ENCODE measurements at places on chromosomes 2 and 18. TPM values are rescaled to one million over a fixed set of nuclear protein-coding genes. Genes with fewer than 3 reads are reported as not detected.
A peak's percentile ranks its signal among the peaks of the same experiment; 100 is the strongest.

DNA sequence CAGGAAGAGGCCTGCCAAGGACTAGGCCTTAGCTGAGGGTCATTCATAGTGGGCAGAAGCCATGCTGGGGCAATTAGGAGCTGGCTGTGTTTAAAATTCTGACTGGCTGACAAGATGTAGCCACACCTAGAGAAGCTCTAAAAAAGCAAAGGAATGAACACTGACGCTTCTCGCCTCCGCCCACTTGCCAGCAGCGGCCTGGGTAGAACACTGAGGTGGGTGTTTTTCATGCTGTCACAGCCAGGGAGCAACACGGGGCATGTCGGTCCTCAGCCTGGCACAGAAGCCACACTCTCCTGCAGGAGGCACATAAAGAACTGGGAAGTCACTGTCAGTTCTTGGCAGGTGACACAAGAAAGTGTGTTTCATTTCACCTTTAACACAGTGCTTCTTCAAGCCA lies 10.4 kb downstream of the CHST10 start:
- peaks cover 2% of the 10 kb centered on the region for H3K27me3 ChIP-seq
- H3K27ac ChIP-seq = no peak overlapping the region
- no peaks in the 10 kb centered on the region for H3K4me1 ChIP-seq
- no peak for DNase-seq
- H3K36me3 ChIP-seq = peaks cover 15% of the 10 kb centered on the region
- no peak overlapping the region for H3K4me3 ChIP-seq

Gene CRYBA2
- polyA plus RNA-seq = not detected

Gene SLC23A3
- 0.29 TPM for polyA plus RNA-seq

GRCh38 chr18:49285627-49286026 lies 174.8 kb downstream of the DYM start:
- no peak overlapping the region for H3K27ac ChIP-seq
- no peak for DNase-seq
- H3K36me3 ChIP-seq = peaks cover 22% of the 10 kb centered on the region
- no peak overlapping the region for H3K4me3 ChIP-seq
- no peaks in the 10 kb centered on the region for H3K4me1 ChIP-seq

DNA sequence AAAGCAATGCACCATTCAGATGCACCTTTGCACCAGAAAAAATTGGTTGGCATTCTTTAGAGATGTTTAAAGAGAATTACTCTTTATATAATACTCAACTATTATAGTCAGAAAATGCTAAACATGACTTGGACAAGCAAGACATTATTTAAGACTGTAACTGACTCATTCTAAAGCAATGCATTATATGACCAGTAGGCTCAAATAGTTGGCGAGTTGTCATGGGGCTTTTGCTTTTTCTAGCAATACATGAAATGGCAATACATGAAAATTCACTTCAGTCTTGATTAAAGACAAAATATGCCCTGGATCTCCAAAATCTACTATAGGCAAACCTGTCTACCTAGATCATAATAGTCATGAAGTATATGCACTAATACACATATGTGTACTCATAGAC lies 216.9 kb upstream of the VWC2L start:
- peaks cover 6% of the 10 kb centered on the region for H3K27me3 ChIP-seq
- H3K27ac ChIP-seq = no peak overlapping the region
- H3K4me3 ChIP-seq = no peak overlapping the region
- DNase-seq = no peak

Gene CAVIN2
- polyA plus RNA-seq = 0.34 TPM

Gene VWA3B
- polyA plus RNA-seq = not detected

Gene SCN1A
- not detected for polyA plus RNA-seq

DNA sequence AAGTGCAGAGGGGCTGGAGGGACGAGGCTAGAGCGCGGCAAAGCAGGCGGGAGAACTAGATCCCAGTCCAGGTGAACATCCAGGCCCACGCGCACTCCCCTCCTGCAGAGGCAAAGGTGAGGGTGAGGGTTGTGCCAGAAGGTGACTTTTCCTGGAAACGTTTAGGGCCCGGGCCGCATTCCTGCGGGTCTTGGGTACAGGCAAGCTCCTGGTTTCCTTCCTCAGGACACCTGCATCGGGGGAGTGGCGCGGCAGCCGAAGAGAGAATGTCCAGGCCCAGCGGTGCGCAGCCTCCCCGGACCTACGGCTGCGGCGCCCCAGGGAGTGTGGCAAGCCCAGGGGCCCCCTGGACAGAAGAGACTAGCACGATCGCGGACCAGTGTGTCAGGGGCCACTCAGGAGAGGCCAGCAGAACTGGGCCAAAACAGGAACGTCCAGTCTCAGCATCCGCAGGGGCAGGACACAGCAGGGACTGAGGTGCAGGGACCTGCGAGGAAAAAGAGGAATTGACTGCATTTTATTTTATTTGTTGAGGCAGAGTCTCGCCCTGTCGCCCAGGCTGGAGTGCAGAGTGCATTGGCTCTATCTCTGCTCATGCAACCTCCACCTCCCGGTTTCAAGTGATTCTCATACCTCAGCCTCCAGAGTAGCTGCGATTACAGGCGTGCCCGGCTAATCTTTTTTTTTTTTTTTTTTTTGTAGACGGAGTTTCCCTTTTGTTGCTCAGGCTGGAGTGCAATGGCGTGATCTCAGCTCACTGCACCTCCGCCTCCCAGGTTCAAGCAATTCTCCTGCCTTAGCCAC lies 8.7 kb upstream of the IMPA2 start:
- H3K4me3 ChIP-seq = no peak overlapping the region
- no peaks in the 10 kb centered on the region for H3K36me3 ChIP-seq
- H3K4me1 ChIP-seq = no peaks in the 10 kb centered on the region
- H3K27ac ChIP-seq = no peak overlapping the region
- peaks cover 3% of the 10 kb centered on the region for H3K27me3 ChIP-seq
- no peak for DNase-seq

DNA sequence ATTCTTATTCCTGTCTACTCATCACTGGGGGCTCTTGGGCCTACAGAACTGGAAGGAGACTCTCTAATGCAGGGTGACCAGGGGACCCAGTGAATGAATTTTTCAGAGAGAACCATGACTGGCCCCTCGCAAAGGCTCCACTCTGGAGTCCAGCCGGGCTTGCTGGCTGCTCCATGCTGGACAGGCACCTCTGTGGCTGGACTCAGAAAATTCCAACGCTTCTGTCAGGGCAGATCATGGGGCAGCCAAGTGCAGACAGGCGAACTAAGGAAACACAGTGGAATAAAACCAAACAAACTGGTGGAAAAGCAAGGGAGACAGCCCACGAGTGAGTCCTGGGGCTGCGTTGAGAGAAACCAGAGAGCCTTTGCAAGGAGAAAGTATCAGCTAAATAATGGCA lies 57.2 kb downstream of the ACAA2 start:
- peaks cover 14% of the 10 kb centered on the region for H3K4me1 ChIP-seq
- peaks cover 4% of the 10 kb centered on the region for H3K27me3 ChIP-seq
- no peaks in the 10 kb centered on the region for H3K36me3 ChIP-seq
- no peak for DNase-seq
- H3K27ac ChIP-seq = no peak overlapping the region
- H3K4me3 ChIP-seq = no peak overlapping the region

- peaks cover 11% of the 10 kb centered on the region for H3K4me1 ChIP-seq
- no peak for DNase-seq
- H3K4me3 ChIP-seq = no peak overlapping the region
- H3K36me3 ChIP-seq = peaks cover 41% of the 10 kb centered on the region
- no peak overlapping the region for H3K27ac ChIP-seq
Observed at GRCh38 chr2:226911932-226912331, 76.1 kb downstream of the RHBDD1 start.

GRCh38 chr18:22641958-22642357 lies 224.2 kb upstream of the CTAGE1 start:
- H3K4me1 ChIP-seq = no peaks in the 10 kb centered on the region
- DNase-seq = no peak
- no peak overlapping the region for H3K27ac ChIP-seq
- H3K36me3 ChIP-seq = no peaks in the 10 kb centered on the region

Gene RIT2
- polyA plus RNA-seq = not detected

Gene LDLRAD4
- polyA plus RNA-seq = 11.3 TPM

DNA sequence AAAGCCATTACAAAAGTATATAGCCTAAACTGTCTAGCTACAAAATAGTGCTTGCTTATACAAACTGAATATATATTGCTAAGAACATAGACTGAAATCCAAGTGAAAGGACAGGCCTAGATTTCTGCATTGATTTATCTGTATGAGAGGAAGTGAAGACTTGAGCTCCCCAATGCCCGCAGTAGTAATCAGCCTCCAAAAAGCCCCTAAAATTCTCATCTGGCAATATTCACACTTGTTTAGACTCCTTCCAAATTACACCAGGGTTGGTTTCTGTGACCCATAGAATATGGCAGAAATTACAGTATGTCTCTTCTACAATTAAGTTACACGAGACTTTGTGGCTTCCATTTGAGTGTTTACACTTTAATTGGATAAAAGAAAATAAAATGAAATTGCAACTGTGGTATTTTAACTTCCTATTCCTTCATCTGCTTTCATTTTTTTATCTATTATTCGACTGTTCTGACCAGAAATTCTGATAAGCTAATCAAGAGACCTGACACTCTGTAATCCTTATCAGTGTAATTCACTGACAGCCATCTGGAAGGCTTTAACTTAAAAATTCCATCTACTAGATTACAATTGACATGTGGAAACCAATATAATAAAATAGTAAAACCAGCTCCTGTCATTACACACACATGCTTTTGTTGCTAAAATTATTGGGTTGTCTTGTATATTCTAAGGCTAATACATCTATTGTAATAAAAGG lies 21.1 kb downstream of the ABCB11 start:
- H3K36me3 ChIP-seq = no peaks in the 10 kb centered on the region
- H3K4me3 ChIP-seq = no peak overlapping the region
- H3K4me1 ChIP-seq = no peaks in the 10 kb centered on the region
- H3K27ac ChIP-seq = no peak overlapping the region
- H3K27me3 ChIP-seq = no peaks in the 10 kb centered on the region

- no peak for DNase-seq
- H3K4me1 ChIP-seq = peaks cover 18% of the 10 kb centered on the region
- no peak overlapping the region for H3K4me3 ChIP-seq
- no peak overlapping the region for H3K27ac ChIP-seq
Observed at GRCh38 chr2:48284621-48285212, 245.2 kb upstream of the STON1 start.

Gene MRO
- polyA plus RNA-seq = not detected

Gene NPHP1
- polyA plus RNA-seq = not detected

- H3K4me1 ChIP-seq = peaks cover 16% of the 10 kb centered on the region
- H3K27me3 ChIP-seq = peaks cover 5% of the 10 kb centered on the region
- no peak overlapping the region for H3K4me3 ChIP-seq
- H3K27ac ChIP-seq = no peak overlapping the region
- DNase-seq = no peak
Observed at GRCh38 chr2:102086150-102086872, 56.2 kb upstream of the IL1R1 start.

Gene MATN3
- not detected for polyA plus RNA-seq

Gene RAD51AP2
- not detected for polyA plus RNA-seq

Gene MEP1B
- not detected for polyA plus RNA-seq

- DNase-seq = no peak
- H3K27ac ChIP-seq = no peak overlapping the region
- H3K4me3 ChIP-seq = no peak overlapping the region
- H3K4me1 ChIP-seq = no peaks in the 10 kb centered on the region
- peaks cover 5% of the 10 kb centered on the region for H3K27me3 ChIP-seq
- no peaks in the 10 kb centered on the region for H3K36me3 ChIP-seq
Observed at GRCh38 chr2:236415684-236416444, 151.7 kb upstream of the ASB18 start.

- DNase-seq = no peak
- H3K27ac ChIP-seq = peak overlapping the region; percentile 16
- H3K36me3 ChIP-seq = no peaks in the 10 kb centered on the region
- no peaks in the 10 kb centered on the region for H3K27me3 ChIP-seq
- H3K4me1 ChIP-seq = peaks cover 76% of the 10 kb centered on the region
- H3K4me3 ChIP-seq = no peak overlapping the region
Observed at GRCh38 chr2:197174539-197175094, 136.0 kb downstream of the ANKRD44 start.

DNA sequence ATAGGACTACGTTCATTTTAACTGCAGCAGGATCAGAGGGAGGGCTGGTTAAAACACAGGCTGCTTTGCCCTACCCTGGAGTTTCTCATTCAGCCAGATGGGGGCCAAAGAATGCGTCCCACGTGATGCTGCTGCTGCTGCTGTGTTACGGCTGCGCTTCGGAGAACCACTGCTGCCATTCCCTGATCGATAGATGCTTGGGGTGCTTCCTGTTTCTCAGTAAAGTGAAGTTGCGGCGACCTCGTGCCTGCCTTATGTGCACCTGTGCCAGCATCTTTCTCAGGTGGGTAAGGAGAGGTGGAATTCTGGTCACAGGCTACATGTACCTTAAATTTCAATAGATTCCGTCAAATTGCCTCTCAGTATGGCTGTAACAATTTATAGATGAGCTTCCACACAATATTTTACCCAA lies 24.7 kb upstream of the TOGARAM2 start:
- H3K4me3 ChIP-seq = no peak overlapping the region
- H3K4me1 ChIP-seq = peaks cover 5% of the 10 kb centered on the region
- H3K27me3 ChIP-seq = peaks cover 2% of the 10 kb centered on the region
- DNase-seq = peak; percentile 7
- no peak overlapping the region for H3K27ac ChIP-seq
- H3K36me3 ChIP-seq = no peaks in the 10 kb centered on the region

- H3K27ac ChIP-seq = no peak overlapping the region
- H3K4me1 ChIP-seq = peaks cover 61% of the 10 kb centered on the region
- H3K4me3 ChIP-seq = no peak overlapping the region
- no peak for DNase-seq
- peaks cover 27% of the 10 kb centered on the region for H3K27me3 ChIP-seq
Observed at GRCh38 chr2:159148901-159149300, 137.6 kb downstream of the WDSUB1 start.

DNA sequence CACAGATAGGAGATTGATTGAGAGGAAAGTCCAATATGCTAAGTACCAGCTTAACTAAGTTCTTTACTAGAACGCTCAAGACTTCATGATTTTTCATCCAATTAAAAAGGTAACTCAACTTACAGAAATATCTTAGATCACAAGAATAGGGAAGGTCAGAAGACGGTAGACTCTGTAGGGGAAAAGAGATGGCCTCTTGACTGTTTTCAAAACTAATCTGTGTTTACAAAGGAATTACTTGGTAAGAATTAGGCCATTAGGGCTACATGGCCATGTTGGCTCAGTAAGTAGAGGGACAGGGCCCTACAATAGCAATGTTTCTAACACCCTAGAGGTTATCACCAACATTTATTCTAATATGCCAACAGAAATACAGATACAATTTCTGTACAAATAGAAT lies 172.7 kb upstream of the ZFP36L2 start:
- H3K27me3 ChIP-seq = no peaks in the 10 kb centered on the region
- H3K4me3 ChIP-seq = no peak overlapping the region
- no peak for DNase-seq
- peaks cover 27% of the 10 kb centered on the region for H3K36me3 ChIP-seq

DNA sequence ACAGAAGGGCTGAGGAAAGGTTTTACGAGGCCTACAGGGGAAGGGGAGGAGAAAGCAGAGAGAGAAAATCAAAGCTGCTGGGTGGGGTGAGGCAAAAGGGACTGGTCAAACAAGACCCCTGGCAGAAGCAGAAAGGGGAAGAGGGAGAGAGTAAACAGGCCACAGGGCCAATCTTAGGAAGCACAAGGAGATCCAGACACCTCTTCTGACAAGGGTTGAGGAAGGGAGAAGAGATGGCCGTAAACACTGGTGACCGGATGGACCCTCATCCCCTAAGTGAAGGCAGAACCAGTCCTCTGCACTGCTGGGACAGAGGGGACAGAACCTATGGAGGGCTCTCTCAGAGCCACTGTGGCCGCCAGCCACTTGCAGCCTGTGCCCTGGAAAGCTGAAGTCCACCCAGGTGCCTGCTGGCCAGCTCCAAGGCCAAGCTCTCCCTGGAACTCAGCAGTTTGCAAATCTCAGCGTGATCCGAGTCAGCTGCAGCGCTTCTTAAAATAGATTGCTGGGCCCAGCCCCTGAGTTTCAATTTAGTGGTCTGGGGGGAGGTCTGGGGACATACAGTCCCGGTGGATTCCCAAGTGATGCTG lies 108.8 kb downstream of the TMEM163 start:
- H3K36me3 ChIP-seq = peaks cover 13% of the 10 kb centered on the region
- no peaks in the 10 kb centered on the region for H3K27me3 ChIP-seq
